ENCODE measurements at places on chromosomes 6 and 20.

DNA sequence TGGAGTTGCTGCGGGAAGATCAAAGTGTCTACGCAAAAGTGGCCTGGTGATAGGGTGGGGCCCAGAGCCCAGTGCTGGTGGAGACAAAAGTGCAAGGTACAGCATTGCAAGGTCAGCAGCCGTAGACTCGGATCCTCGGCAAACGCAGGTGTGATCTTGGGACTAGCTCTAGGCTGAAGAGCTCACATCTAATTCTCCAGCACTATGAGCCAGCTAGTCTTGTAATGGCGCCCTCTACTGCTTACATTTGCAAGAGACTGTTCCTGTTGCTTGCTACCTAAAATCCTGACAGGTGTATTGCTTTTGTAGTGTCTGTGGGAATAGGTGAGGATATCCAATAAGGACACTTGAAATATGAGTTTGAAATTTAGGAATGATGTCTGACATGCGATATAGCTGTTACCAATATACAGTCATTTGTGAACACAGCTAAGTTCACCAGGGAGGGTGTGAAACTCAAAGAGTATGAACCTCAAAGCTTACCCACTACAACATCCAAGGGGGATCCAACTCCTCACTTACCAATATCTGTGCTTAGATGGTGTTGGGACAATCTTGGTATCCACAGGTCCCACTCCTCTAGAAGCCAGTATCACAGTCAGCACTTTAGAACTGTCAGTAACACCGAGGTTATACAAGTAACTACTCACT, 58.4 kb downstream of the PDE7B start:
- peak; percentile 14 for DNase-seq

GRCh38 chr6:54646069-54646950, 200.3 kb upstream of the FAM83B start:
- DNase-seq = no peak

DNA sequence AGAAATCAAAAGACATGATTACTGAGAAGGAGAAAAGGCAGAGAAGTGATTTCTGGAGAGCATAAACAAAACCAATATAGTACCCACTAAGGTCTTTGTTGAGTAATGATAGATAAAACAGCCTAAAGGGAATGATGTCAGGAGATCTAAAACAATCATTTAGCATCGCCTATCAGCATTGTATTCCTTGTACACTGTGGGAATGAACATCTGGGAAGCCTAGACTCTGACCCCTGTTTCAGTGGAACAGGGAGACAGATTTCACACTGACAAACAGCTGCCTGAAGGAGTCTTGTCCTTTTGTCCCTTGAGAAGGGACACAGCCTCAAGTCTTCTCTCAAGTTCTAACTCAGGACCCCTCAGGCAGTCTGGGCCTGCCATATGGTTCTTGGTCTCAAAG, 1.7 kb downstream of the ASIP start:
- no peak for DNase-seq

GRCh38 chr6:116556065-116556464, 2.5 kb downstream of the CALHM4 start:
- no peak for DNase-seq

DNA sequence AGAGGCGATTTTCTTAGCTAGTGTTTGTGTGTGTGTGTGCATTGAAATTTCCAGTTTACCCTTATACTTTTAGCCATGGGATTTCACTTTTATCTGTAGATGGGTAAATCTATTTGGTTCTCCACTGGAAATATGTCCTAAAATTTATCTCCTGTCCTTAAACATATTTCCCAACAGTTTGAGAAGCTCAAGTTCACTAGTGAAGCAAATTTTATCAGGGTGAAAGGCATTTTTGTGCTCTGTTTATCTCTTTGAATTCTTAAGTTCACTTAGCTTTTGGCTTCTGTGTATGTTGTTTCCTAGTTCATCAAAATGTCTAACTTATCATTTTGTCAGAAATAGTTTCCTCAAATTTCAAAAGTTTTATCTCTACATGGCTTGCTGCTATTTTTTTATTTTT, 561.6 kb downstream of the PHF3 start:
- no peak for DNase-seq

- DNase-seq = peak; percentile 12
Measured at GRCh38 chr6:33633462-33634158, 12.5 kb downstream of the ITPR3 start.

DNA sequence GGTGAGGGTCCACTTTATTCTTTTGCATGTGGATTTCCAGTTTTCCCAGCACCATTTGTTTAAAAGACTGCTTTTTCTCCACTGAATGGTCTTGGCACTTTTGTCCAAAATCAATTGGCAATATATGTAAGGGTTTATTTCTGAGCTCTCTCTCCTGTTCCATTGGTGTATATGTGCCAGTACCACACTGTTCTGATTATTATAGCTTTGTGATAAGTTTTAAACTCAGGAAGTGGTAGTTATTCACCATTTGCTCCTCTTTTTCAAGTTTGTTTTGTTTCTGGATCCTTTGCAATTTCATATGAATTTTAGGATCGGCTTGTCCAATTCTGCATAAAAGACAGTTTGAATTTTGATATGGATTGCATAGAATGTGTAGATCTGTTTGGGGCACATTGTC, 4.4 kb downstream of the ZGPAT start:
- no peak for DNase-seq

DNA sequence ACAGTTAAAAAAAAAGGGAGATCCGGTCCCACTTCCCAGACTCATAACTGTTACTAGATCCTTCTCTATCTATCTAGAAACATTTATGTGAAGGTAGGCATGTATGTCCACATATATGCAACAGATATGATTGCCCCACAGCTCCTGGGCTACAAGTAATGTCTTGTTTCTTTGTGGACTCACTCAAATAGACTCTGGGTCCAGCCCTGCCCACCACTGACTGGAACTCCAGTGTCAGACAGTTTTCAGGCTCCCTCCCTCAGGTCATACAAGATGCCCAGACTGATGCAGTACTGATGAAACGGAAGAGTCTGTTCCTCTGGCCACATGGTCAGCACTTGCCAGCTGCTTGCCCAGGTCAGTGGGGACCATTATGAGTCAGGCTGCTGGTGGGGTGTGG, 30.8 kb upstream of the IER3 start:
- DNase-seq = no peak

- DNase-seq = no peak
Measured at GRCh38 chr6:14273191-14273590, 155.6 kb downstream of the CD83 start.

DNA sequence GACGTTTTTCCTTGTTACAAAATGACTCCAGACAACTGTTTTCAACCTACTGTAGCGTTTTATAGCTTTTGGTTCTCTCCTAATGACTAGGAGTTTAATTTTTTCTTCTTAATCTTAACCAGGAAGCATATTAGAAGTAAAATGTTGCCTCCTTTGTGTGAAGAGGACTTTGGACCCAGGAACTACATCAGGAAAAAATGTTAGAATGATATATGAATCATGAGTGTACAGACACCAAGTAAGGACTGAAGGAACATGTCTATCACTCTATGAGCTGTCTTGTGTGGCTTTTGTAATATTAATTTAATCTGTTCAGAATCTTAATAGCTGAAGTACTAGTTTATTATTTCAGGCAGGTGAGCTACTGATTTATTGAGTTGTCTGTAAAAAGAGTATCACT, 71.0 kb upstream of the MARCKS start:
- no peak for DNase-seq

GRCh38 chr6:47152666-47153403, 110.7 kb upstream of the ADGRF1 start:
- DNase-seq = no peak

DNA sequence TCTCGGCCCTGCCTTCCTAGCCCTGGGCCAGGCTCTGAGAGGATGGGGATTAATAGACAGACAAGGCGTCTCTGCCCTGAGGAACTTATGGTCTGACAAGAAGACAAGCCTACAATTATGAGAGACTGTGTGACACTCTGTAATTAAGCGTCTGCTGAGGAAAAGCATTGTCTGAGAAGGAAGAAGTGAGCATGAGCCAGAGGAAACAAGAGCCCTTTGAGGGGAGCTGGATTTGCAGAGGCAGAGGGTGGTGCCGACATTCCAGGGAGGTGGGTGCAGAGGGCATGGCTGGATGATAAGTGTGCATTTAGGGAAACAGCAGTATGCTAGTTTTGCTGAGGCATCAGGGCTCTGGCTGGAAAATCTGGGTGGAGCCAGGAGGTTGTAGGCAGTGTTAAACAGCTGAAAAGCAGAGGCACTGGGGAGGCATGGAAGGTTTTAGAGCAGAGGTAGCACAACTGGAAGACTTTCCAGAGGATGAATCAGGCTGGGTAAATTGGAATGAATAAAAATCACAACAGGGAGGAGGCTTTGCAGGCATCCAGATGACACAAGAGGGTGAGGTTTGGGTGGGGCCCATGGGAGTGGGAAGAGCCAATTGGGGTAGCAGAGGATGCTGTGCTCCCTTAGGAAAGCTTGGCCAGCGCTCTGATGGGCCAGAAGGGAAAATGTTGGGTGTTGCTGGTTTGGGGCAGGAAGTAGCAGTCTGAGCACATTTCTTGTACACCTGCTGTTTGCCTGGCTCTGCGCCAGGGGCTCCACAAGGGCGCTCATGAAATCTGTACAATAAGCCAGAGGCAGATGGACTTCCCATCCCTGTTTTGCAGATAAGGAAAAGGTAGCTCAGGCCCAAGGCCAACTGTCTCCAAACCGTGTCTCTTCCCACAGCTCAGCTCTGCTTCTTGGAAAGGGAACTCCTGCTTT, 74.0 kb upstream of the MYL9 start:
- no peak for DNase-seq

GRCh38 chr6:148524471-148524882, 181.8 kb downstream of the SASH1 start:
- no peak for DNase-seq

DNA sequence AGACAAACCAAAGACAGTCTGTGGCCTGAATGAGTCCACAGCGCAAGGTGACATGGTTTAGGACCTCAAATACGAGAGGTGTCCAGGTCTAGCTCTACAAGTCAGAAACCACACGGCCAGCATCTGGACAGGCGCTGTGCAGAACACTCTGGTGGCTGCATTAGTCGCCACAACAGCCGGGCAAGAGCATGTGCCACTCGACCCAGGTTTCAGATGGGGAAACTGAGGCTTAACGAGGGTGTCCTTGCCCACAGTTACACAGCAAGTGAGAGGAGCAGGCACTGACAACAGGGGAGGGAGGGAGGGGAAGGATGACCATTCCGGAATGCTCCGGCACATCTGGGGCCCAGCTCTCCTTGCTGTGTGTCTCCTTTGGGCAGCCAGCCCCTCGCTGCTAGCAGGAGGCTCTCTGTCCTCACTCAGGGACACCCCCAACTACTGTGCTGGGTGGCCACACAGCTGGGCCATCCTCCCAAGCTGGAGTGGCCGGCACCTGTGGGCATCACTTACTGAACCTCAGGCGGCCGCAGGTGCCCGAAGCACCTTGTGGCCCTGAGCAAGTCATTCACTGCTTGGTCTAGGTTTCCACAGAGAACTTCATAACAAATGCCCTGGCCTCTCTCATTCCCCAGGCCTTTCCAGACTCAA, 6.6 kb downstream of the DLL1 start:
- no peak for DNase-seq

- no peak for DNase-seq
Measured at GRCh38 chr20:40284611-40285010, 404.4 kb downstream of the MAFB start.

DNA sequence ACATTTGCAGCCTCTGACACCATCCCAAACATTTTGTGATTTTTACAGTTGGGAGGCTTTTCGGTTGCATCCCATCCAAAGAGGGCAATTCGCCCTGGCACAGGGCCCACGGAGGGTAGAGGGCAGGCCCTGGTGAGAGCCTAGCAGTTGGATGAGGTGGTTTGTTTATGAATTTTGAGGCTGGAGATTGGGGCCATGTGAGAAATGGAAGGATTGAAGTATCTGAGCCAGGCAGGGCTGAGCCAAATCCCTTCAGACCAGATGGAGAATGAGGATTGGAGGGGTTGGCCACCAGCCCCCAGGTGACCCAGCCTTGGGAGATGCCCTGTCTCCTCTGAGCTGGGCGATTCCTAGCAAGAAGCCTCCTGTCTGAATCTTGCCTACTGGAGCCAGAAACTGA, 52.6 kb upstream of the CCDC167 start:
- DNase-seq = no peak

- no peak for DNase-seq
Measured at GRCh38 chr6:126131246-126131645, 144.9 kb downstream of the TRMT11 start.

DNA sequence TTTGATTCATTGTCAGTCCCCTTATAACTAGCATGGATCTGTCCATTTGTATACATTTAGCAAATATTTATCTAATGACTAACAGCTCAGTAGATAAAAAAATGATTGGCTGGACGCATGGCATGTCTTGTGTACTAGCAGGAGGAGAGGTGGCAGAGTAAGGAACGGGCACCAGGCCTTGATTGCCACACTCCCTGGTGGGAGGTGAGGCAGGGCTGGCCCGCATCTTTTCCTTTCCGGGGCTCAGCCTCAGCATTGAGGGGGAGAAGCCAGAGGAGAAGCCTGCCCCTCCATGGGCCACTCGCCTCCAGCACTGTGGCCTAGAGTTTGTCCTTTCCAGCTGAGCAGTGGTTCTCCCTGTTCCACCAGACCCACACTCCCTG, 84.9 kb upstream of the TMEM181 start:
- DNase-seq = no peak

- no peak for DNase-seq
Measured at GRCh38 chr6:168152306-168152963, 73.4 kb upstream of the FRMD1 start.

GRCh38 chr6:89692256-89692655, 53.7 kb upstream of the LYRM2 start:
- DNase-seq = no peak

DNA sequence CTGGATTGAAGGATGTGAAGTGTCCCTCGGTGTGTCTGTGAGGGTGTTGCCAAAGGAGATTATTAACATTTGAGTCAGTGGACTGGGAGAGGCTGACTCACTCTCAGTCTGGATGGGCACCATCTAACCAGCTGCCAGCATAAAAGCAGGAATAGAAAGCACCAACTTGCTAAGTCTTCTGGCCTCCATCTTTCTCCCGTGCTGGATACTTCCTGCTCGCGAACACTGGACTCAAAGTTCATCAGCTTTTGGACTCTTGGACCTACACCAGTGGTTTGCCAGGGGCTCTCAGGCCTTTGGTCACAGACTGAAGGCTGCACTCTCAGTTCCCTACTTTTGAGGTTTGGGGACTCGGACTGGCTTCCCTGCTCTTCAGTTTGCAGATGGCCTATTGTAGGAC, 220.3 kb upstream of the LRFN2 start:
- DNase-seq = no peak

GRCh38 chr20:64063389-64064144, 569 bp downstream of the TCEA2 start:
- DNase-seq = no peak

DNA sequence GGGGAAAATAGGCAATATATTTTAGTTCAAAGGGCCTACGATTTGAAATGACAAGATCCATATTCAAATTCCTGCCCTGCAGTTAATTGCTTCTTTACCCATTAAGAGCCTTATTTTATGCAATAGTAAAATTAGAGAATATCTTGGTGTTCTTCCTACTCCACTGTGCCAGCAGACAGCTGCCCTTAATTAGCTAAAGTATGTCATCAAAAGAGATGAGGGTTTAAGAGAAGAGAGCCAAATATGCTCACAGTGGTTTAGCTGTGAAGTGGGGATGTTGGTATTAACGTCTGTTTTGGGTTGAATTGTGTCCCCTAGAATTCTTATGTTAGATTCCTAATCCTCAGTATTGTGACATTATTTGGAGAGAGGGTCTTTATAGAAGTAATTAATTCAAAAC, 148.1 kb downstream of the MOXD1 start:
- DNase-seq = no peak
